HepG2 (cell line): ENCODE measurements at places on chromosomes 1 and 21. TPM values are rescaled to one million over a fixed set of nuclear protein-coding genes. Genes with fewer than 3 reads are reported as not detected.

CATSPERE gene
- 0.15 and 0.51 TPM in 2 replicates for total RNA-seq

CCDC30 gene
- 0.77 and 1.2 TPM in 2 replicates for total RNA-seq

UTS2 gene
- not detected in 2 replicates for total RNA-seq

CACNA1S gene
- total RNA-seq, result not detected in 2 replicates

RAD54L gene
- 30.0 and 30.1 TPM in 2 replicates for total RNA-seq

UBXN11 gene
- total RNA-seq, result 3.2 and 9.3 TPM in 2 replicates

CFHR3 gene
- not detected in 2 replicates for total RNA-seq

S100A2 gene
- total RNA-seq, result 1.2 and 1.4 TPM in 2 replicates

KIF17 gene
- 0.24 and 0.25 TPM in 2 replicates for total RNA-seq

UBE4B gene
- total RNA-seq, result 24.8 and 32.0 TPM in 2 replicates

DYRK1A gene
- total RNA-seq, result 32.7 and 34.2 TPM in 2 replicates

BMP8A gene
- total RNA-seq, result not detected in 2 replicates

LPAR3 gene
- total RNA-seq, result not detected in 2 replicates

LCE1C gene
- not detected in 2 replicates for total RNA-seq

PDZK1IP1 gene
- 0.24 TPM in 1 of 2 replicates, not detected in the other for total RNA-seq

SLC35A3 gene
- total RNA-seq, result 19.2 and 24.9 TPM in 2 replicates

SH2D2A gene
- total RNA-seq, result 0.59 and 0.73 TPM in 2 replicates

IFNAR2 gene
- 5.1 TPM in 2 replicates for total RNA-seq

TRPM2 gene
- 0.07 TPM in 1 of 2 replicates, not detected in the other for total RNA-seq

C1orf115 gene
- total RNA-seq, result 85.9 and 86.7 TPM in 2 replicates

CD52 gene
- total RNA-seq, result not detected in 2 replicates

C1QB gene
- total RNA-seq, result not detected in 2 replicates

ARHGEF16 gene
- 15.9 and 20.3 TPM in 2 replicates for total RNA-seq

SGIP1 gene
- total RNA-seq, result not detected in 2 replicates

LCE6A gene
- total RNA-seq, result not detected in 2 replicates

NHLH1 gene
- 0.11 TPM in 1 of 2 replicates, not detected in the other for total RNA-seq

GBP2 gene
- total RNA-seq, result 5.1 and 6.6 TPM in 2 replicates

OR2T33 gene
- not detected in 2 replicates for total RNA-seq

PLEKHO1 gene
- total RNA-seq, result 9.0 and 10.1 TPM in 2 replicates

LMOD1 gene
- total RNA-seq, result not detected in 2 replicates

TMCO4 gene
- 3.9 and 4.1 TPM in 2 replicates for total RNA-seq

SPATA45 gene
- 0.64 and 0.86 TPM in 2 replicates for total RNA-seq

CENPF gene
- total RNA-seq, result 84.9 and 128 TPM in 2 replicates

C1QTNF12 gene
- 0.29 and 0.64 TPM in 2 replicates for total RNA-seq

LRRN2 gene
- not detected in 2 replicates for total RNA-seq

OR4F29 gene
- total RNA-seq, result 0.42 TPM in 1 of 2 replicates, not detected in the other

GRIK3 gene
- total RNA-seq, result not detected in 2 replicates

RPE65 gene
- not detected in 2 replicates for total RNA-seq

TARBP1 gene
- 31.0 and 37.7 TPM in 2 replicates for total RNA-seq

SH3BP5L gene
- 10.2 and 14.9 TPM in 2 replicates for total RNA-seq

SEC16B gene
- 5.3 and 5.8 TPM in 2 replicates for total RNA-seq
